Naive thymus-derived CD8-positive, alpha-beta T cell (primary cell): ENCODE measurements at places on chromosomes 7 and 10. TPM values are rescaled to one million over a fixed set of nuclear protein-coding genes. Genes with fewer than 3 reads are reported as not detected.

Gene DGKI
- not detected for total RNA-seq

Gene SPAG6
- total RNA-seq = not detected

Gene AQP1
- 0.33 TPM for total RNA-seq

Gene CHRM2
- not detected for total RNA-seq

Gene MYO1G
- total RNA-seq = 44.4 TPM

DNA sequence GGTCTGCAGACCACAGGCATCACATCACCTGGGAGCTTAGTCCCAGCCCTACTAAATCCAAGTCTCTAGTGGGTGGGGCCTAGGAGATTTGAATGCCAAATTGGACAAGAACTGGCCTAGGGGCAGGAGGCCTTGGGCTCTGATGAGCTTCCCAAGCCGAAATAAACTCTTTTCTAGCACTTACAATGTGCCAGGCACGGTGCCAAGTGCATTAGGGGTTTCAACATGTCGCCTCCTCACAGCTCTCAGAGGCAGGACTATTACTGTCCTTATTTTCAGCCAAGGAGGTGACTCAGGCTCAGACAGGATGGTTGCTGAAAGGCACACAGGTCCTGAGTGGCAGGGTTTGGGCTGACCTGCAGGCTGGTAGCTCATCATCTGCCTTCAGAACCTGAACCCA, 9.2 kb upstream of the CPA1 start:
- no peak overlapping the region for H3K4me3 ChIP-seq
- no peaks in the 10 kb centered on the region for H3K27me3 ChIP-seq
- peaks cover under 1% of the 10 kb centered on the region for H3K36me3 ChIP-seq
- no peak for DNase-seq
- H3K4me1 ChIP-seq = peaks cover 47% of the 10 kb centered on the region

- no peaks in the 10 kb centered on the region for H3K27me3 ChIP-seq
- no peaks in the 10 kb centered on the region for H3K4me1 ChIP-seq
- no peak overlapping the region for H3K27ac ChIP-seq
- no peak for DNase-seq
- H3K36me3 ChIP-seq = no peaks in the 10 kb centered on the region
Observed at GRCh38 chr7:132386201-132386681, 190.0 kb downstream of the PLXNA4 start.

GRCh38 chr10:63132651-63133055, 475 bp upstream of the NRBF2 start:
- H3K36me3 ChIP-seq = peaks cover 5% of the 10 kb centered on the region
- no peak for DNase-seq
- H3K27me3 ChIP-seq = peaks cover 1% of the 10 kb centered on the region

DNA sequence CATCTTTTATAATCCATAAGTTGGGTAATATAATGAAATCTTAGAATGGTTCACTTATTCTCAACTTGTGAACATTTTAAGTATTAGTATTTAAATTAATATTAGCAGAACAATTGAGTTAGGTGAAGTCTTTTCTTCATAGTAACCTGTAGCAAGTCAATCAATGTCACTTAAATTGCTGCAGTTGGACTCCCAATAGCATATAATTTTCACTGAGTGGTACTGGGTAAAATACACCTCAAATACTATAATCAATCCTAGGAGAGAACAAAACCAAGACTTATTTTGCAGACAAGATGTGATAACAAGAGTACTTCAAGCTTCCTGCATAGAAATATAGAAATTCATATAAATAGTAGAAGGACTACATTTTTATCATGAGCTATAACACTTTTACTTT, 677.9 kb upstream of the LRRN3 start:
- no peaks in the 10 kb centered on the region for H3K36me3 ChIP-seq
- H3K4me1 ChIP-seq = no peaks in the 10 kb centered on the region
- H3K4me3 ChIP-seq = no peak overlapping the region
- H3K27me3 ChIP-seq = peaks cover 2% of the 10 kb centered on the region
- no peak for DNase-seq
- H3K27ac ChIP-seq = no peak overlapping the region

DNA sequence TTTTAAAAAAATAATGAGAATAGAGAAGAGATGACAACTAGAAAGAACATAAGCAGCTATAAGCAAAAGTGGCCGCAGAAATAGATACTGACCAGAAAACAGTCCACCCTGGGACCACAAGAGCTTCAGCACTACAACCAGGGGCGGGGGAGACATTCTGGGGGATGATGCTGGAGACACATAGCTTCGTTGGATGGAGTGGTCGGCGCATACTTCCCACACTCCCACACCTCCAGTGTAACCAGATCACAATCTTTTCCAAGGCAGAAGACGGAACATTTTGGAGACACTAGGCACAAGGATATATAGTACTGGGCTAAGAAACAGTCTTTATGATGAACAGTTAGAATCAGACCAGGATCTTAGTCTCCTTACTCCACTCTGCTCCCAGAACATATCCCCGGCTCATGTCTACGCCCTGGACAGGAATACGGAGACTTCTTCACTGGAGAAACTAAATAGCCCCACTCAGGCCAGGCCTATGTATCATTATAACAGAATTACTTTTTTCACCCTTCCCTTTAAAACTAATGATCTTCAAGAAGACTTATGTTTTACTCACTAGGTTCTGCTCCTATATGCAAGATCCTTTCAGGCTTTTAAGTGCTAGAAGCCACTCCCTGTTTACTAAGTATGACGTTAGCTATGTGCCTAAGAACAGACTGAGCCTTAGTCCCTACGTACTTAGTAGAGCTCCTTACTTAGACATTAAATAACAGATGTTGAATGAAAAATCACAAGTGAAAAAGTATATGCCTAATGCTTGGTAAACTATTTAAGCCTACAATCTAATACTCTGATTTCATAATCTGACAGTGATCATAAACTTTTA, 169.6 kb downstream of the SRPK2 start:
- no peaks in the 10 kb centered on the region for H3K36me3 ChIP-seq
- H3K4me3 ChIP-seq = no peak overlapping the region
- DNase-seq = no peak

- no peaks in the 10 kb centered on the region for H3K27me3 ChIP-seq
- no peak overlapping the region for H3K4me3 ChIP-seq
- no peaks in the 10 kb centered on the region for H3K36me3 ChIP-seq
- no peak overlapping the region for H3K27ac ChIP-seq
- no peak for DNase-seq
Observed at GRCh38 chr10:60314069-60314940, 75.4 kb downstream of the ANK3 start.
